IPS-NIHi11 (cell line): ENCODE measurements at places on chromosomes 3 and 15.

DNA sequence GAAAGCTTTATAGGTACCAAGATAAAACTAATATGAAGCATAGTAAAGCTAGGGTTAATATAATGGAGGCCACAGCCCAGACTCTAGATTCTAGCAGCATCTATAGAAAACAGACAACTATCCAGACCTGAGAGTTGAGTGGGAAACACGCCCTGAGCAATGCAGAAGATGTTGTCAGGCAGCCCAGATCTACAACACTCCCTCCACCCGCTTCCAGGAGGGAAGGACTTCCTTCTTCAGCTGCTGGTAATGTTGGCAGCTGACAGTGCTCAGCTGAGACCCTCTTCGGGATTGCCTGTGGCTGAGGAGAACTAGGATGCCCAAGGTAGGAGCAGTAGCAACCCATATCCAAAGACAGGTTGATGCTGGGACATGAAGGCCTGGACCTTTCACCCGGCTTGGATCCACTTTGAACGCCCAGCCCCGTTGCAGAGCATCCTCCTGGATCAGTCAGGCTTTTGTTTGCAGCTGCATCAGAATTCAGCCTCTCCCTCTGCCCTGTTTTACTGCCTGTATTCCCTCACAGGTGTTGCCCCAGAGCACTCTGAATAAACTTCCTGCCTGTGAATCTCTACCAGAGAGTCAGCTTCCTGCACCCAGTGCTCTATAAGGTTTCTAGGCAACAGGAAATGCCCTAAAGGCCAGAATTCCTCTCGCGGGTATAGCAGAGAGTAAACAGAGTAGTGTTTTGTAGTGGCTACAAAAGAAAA is 174.7 kb upstream of the IL12A start:
- DNase-seq, result peak; percentile 35

DNA sequence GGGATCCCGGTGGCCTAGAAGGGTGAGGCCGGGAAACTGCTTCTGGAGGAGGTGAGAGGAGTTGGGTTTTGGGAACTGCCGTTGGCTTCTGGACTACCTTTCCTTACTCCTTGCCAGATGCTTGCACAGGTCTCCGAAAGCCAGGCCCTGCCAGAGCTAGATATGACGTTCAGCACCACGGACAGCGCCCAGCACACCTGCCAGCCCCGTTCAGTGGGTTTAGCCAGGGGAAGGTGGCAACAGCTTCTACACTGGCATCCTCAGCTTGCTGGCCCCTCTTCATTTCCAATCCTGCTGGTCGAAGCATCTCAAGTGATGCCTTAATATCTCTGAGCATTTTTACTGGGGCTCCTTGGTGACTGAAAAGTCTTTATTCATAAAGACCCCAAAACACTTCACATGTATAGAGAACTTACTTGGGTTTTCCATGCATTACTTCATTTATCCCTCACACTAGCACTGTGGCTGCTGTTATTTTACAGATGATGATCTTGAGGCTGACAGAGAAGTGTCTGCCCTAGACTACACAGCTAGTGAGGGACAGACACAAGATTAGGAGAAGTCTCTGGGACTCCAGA is 21.9 kb downstream of the HCN4 start:
- DNase-seq, result peak; percentile 91

DNA sequence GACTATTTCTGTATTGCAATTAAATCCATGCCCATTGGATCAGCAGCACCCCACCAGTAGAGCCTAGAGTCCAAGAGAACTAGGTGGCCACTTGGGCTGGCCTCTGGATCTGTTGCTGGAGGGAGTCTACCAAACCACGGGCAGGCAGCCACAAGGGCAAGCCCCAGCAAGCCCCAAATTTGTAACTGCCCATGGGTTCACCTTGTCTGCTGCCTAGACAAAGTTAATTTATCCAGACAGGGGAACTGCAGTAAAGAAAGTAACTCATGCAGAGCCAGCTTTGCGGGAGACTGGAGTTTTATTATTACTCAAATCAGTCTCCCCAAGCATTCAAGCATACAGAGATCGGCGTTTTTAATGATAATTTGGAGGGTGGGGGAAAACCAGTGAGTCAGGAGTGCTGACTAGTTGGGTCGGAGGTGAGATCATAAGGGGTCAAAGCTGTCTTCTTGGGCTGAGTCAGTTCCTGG is 74.0 kb upstream of the TERB2 start:
- DNase-seq, result no peak

DNA sequence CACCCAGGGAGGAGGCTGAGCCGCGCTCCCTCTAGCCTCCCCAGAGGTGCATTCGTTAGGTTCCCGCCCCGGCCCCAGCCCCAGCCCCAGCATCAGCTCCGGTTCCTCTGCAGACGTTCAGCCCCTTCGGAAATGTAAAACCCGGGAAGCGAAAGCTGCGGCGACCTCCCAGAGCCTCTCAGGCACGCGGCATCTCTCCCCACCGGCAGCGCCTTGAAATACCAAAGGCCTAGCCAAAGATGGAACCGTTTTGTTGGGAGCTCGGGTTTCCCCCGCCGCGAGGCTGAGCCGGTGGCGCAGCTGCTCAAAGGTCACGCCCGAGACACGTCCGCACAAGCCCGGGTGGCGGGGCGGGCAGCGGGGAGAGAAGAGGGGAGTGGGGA is 77.8 kb upstream of the HES1 start:
- peak; percentile 78 for DNase-seq

- DNase-seq, result no peak
These were observed 4.1 kb upstream of the HLTF start for GRCh38 chr3:149090461-149090860.

GRCh38 chr15:29990954-29991353 is 91.8 kb upstream of the GOLGA8J start:
- DNase-seq, result no peak

GRCh38 chr3:132772252-132772651 is 50.0 kb upstream of the NPHP3 start:
- no peak for DNase-seq

DNA sequence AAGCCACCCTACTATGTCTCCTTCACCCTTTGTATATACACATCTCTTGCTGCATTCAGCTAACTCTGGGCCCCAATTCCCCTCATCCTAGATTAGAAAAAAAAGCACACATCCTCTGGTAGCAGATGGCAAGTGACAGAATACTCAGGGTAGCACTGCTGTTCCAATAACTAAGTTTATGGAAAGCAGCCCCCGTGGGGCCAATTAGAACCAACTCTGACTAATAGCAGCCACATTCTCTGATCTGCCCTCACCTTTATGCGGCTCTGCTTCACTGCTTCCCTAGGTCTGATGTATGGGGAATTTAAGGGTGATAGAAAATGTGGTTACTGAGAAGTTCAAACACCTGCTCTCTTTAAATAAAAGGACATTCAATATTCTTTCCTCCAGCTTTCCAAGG is 74.9 kb upstream of the SETMAR start:
- DNase-seq, result no peak

DNA sequence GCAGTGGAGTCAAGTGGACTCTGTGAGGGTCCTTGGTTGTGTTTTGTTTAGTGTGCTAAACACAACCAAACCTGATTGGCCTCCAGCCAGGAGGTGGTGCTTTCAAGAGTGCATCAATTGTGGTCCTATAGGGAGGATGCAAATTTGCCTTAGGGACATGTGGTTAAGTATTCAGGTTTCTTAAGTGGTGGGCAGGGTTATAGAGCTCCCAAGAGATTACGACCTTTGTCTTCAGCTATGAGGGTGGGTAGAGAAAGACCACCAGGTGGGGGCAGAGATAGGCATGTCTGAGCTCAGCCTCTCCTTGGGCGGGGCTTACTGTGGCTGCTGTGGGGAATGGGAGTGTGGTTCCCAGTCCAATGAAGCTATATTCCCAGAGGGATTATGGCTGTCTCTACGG is 186.6 kb downstream of the SQOR start:
- DNase-seq, result no peak

GRCh38 chr3:128517648-128518047 is 24.6 kb upstream of the GATA2 start:
- no peak for DNase-seq

DNA sequence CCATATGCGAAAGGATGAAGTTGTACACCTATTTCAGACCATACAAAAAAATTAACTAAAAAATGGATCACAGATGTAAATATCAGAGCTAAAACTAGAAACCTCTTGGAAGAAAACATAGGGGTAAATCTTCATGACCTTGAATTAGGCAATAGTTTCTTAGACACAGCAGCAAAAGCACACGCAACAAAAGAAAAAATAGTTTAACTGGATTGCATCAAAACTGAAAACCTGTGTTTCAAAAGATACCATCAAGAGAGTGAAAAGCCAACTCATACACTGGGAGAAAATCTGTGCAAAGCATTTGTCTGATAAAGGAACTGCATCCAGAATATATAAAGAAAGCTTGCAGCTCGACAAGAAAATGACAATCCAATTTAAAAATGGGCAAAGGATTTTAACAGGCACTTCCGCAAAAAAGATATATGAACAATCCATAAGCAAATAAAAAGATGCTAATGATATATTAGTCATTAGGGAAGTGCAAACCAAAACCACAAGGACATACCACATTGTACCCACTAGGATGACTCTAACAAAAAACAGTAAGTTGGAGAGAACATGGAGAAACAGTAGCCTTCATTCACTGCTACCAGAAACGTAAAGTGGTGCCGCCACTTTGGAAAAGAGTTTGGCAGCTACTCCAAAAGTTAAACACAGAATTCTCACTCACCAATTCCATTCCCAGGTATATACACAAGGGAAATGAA is 263.1 kb downstream of the ADAMTS17 start:
- DNase-seq, result no peak

DNA sequence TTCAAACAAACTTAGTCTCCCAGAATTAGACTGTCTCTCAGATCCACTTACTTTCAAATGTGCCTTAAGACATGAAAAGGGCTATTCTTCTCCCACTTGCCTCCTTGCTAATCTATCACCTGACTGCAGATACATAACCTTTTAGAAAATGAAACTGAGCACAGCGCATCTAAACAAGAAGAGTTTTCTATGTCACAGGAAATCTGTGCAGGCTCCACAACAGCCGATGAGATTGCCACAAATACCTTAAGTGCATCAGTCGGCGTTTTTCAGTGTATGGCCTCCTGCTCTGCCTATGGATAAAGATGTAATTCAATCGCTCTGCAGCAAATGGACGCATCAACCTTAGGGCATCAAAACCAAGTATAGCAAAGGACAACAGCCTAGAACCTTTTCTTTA is 544.2 kb downstream of the FOXP1 start:
- no peak for DNase-seq

GRCh38 chr15:25596644-25597562 is 158.1 kb upstream of the UBE3A start:
- DNase-seq, result no peak

DNA sequence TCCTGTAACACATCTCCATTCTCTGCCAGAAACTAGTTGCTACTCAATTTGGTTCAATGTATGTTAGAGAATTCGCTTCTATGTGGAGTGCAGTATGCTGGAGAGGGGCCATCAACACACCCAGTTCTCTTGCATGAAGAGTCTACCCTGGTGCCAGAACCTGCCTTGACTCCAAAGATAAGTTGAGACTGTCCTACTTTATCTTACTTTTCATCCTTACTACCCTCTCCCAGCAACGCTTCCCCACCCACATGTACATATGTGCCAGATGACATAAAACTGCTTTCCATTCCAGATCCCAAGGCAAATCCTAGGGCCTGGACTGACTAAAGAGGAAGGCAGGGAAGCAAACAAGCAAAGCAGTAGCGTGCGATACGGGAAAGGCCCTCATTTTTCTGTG is 442.6 kb upstream of the THRB start:
- DNase-seq, result no peak

DNA sequence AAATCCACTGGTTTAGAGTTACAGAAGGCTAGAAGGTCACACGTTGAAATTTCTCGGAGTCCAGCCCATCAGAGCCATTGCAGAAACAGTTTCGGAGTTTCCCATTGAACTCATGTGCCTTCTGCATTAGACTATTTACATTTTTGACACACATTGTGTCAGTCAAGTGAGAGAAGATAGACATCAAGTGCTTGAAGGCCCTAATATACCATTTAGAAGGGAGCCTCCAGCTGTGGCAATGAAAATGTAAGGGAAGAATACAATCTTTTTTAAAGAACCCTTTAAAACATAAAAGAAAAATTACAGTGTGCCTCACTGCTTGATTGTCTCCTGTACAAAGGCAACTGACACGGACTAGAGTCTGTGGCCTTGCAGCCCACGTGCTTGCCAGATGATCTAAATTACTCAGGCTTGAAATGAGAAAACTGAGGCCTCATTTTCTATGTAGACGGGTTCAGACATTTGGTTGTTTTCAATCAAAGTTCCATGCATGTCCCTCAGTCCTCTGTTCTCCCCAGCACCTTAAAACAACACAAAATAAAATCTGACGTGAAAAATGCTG is 650.5 kb downstream of the ROBO2 start:
- no peak for DNase-seq

GRCh38 chr3:20890111-20890519 is 704.1 kb upstream of the SGO1 start:
- no peak for DNase-seq

DNA sequence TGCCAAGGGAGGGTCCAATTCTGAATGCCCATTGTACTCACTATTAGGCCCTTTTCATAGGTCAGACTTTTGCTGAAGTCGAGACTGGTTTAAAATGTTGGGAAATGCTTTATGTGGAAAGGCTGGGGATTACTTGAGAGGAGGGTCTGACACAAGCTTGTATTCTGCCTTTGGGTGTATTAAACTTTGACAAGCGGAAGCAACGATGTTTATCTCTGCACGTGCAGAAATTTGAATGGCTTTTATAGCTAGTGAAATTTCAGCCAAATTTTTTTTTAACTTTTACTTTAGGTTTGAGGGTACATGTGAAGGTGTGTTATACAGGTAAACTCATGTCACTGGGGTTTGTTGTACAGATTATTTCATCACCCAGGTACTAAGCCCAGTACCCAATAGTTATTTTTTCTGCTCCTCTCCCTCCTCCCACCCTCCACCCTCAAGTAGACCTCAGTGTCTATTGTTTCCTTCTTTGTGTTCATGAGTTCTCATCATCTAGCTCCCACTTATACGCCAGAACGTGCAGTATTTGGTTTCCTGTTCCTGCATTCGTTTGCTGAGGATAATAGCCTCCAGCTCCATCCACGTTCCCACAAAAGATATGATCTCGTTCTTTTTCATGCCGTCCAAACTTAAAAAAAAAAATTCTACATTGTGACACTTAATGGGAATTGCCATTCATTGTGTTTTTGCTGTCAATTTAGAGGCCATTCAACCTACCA is 223.0 kb upstream of the BHLHE40 start:
- DNase-seq, result no peak

DNA sequence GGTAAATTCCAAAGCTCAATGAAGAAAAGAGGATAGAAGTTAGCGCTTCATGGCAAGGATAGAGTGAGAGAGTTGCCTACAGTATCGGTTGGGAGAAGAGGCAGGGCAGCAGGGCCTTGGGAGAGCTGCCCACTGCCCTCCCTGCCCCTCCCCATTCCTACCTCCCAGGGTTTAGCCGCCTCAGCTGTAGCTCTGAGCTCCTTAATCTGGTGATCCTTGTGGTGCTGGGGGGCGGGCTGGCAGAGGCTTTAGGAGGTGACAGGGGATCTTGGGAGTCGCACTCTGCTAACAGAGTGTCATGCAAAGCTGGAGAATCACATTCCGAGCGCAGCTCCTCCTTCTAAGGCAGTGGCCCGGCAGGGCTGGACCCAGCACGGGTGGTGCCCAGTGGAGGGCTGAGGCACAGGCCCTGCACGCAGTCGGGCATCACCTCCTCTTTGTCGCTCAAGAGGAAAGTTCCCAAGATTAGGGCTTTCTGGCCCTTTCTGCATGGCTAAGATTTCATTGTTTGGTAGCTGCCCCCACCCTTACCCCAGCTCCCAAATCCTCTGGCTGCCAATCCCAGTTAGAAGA is 57.1 kb upstream of the POLG start:
- DNase-seq, result no peak
